ENCODE measurements at places on chromosomes 16 and 17.

DNA sequence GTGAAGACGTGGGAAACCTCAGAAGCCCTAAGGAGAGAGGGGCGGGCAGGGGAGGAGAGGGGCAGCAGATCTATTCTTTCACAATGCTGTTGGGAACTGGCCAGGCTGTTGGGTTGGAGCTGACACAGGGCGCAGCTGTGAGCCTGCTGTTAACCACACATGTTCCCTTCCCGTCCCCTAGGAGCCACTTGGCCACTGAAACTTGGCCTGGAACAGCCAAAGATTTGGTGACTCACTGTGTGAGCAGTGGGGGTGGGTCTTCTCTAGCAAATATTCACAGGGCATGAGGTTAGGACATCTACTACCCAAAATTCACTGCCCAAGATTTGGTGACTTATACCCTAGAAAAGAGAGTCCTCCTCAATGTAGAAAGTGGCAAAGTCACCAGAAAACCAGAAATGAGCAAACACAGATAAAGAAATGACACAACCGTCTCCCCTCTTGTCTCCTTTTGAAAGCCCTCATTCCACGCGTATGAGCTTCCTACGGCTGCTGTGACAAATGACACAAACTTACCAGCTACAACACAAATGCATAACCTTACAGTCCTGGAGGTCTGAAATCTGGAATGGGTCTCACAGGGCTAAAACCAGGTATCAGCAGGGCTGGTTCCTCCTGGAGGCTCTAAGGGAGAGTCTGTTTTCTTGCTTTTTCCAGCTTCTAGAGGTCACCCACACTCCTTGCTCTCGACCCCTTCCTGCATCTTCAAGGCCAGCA is 6.3 kb downstream of the TBC1D16 start:
- no peak for DNase-seq

DNA sequence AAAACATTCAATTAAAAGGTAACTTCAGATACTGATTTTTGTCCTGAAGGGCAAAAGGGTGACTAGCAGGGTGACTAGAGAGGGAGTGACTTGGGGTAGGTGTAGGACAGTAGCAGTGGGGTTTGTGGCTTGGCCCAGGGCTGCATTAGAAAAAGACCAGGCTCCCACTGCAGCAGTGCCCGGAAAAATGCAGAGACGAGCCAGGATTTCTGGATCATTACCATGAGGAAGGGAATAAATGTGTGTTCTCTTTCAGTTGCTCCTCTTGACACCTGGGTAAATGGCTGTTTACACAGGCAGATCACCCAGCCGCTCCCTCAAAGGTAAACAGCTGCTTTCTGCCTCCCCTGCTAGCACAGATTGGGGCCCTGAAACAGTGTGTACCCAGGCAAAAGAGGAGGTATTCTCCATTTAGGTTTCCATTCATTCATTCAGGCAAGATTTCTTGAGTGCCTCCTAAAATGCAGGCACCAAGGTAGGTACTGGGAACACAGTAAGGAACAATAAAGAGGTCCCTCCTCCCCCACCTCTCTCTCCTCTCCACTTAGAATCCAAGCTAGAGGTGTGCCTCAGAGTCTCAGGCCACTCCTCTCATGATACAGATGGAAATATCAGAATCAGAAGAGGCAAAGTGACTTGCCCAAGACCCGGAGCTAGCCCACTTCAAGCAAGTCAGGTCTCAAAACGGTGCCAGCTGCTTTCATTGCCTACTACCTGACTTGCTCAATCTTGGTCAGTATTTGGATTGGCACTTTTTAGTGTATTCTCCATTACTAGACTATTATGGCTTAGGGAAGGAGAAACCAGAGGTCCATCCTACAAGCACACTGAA is 15.2 kb upstream of the TOX3 start:
- no peak for DNase-seq

- DNase-seq = peak; percentile 44
Observed at GRCh38 chr17:80034791-80035686, 633 bp downstream of the TBC1D16 start.

DNA sequence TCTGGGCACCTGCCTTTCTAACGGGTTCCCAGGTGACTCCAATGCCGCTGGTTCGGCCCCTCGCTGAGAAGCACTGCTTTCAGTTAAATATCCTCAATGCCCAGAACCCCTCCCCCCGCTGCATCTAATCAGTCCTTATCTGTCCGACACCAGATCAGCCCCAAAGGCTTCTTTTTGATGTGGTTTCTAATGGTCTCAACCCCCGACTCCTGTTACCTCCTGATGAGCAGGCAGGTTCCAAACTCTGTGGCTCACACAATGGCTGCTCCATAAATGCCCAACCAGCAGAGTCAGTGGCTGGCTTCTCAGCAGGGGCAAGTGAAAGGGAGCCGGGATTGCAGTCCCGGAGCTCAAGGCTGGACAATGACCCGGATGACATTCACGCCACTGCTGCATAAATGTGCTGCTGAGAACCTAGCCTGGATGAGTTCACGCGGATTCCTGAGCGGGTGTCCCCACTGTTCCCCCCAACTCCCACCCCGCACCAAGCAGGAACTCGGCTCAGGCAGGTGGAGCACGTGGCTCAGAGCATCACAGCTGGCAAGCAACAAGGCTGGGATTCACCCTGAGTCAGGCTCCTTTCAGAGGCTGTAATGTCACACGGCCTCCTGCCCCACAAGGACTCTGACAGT is 1.0 kb upstream of the SLC38A8 start:
- no peak for DNase-seq

GRCh38 chr16:67943619-67944504 is at the start of gene LCAT:
Gene LCAT (minus strand): TSS chr16:67944120. CDS start chr16:67944101, 19 bp downstream.
- no peak for DNase-seq

DNA sequence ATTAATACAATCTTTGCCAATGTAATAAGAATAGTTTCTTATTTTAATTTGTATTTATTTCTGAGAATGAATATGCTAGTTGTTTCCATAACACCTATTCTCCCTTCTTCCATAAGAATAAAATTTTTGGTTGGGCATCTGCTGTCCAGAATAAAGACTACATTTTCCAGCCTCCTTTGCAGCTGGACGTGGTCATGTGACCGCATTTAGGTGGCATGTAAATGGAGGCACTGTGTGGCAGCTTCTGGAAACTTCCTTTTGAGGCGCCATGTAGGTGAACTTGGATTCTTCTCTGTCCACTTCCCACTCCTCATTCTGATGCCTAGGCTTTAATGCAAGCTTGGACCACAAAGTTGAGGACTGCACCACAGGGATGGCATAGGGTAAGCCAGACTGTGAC is 215.4 kb upstream of the AXIN2 start:
- no peak for DNase-seq

DNA sequence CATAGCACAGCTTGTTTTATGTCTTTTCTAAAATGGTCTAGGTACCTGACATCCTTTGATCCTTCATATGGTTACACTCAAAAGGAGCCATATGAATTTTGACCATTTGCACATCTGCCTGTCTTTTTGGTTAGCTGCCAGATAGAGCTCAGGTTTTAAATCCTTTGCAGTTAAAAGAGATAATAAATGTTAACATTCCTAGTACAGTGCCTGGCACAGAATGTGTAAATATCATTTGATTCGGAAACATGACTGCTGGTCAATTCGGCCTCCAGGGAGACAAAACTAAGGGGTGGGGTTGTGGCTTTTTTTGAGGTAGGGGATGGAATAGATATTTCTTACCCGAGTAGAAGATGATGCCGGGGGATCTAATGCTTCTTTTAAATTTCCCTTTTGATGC is 64.2 kb downstream of the FTO start:
- no peak for DNase-seq

GRCh38 chr17:16406742-16407674 is 8.4 kb upstream of the TRPV2 start:
- peak; percentile 73 for DNase-seq

DNA sequence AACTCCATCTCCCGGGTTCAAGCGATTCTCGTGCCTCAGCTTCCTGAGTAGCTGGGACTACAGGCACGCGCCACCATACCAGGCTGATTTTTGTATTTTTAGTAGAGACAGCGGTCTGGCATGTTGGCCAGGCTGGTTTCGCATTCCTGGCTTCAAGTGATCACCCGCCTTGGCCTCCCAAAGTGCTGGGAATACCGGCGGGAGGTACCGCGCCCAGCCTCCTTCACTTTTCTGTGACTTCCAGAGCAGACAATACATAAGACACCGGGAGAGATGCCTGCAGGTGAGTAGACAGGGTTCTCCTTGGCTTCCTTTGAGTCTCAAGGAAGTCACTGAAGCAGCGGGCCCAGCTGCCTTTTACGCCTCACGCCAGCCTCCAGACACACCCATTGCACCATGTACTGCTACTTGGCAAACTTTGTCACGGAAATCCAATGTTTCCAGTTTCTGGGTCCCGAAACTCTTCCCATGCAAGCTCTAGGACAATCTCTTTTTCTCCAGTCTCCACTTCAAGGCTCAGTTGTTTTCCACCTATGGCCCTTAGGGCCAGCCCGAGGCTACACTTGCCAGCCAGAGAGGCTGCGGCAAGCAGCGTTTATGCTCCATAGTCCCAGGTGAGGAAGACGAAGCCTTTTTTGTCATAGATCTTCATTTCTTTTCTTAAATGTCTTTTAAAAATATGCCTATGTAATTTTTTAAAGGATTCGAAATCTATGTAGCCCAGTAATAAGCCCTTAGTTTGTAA is 886 bp upstream of the OR1F1 start:
- no peak for DNase-seq

DNA sequence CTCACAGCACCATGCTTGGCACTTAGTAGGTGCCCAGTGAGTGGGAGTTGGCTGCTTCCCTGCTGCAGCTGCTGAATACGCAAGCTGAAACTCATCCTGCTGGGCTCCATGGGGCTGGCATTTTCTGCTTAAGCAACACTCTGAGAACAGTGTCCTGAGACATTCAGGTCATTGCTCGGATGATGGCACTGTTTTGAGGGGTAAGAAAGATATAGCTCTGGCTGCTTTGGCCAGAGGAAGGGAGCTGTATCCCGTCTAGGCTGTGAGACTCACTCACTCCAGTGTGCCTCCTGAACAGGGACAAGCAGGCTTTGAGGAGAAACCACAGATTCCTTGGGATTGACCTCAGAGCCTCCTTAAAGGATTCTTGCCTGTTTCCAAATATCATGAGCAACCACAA is 120.5 kb downstream of the CLEC16A start:
- DNase-seq = no peak

DNA sequence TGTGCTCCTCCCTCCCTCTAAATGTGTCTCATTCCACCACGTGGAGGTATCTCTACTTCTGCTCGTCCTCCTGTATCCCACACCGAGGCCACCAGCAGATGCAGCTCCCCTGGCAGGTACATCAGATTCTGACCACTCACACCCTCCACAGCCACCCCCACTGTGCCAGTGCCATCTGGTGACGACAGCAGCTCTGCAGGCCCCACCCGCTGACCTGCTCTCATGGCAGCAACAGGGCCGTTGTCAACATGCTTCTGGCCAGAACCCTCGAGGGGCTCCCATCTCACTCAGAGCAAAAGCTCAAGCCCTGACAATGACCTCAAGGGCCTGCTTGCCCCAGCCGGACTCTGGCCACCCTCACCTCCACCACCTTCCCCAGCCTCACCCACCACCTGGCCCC is 93.4 kb downstream of the AMFR start:
- DNase-seq = no peak

- no peak for DNase-seq
Observed at GRCh38 chr16:72012607-72013006, 4.1 kb downstream of the DHODH start.

- no peak for DNase-seq
Observed at GRCh38 chr17:42271779-42272035, 4.5 kb downstream of the STAT5B start.

GRCh38 chr16:67199011-67199807 is at the start of gene ELMO3:
Gene ELMO3 (plus strand): TSS chr16:67199131. CDS start chr16:67199327, 196 bp downstream.
- no peak for DNase-seq

DNA sequence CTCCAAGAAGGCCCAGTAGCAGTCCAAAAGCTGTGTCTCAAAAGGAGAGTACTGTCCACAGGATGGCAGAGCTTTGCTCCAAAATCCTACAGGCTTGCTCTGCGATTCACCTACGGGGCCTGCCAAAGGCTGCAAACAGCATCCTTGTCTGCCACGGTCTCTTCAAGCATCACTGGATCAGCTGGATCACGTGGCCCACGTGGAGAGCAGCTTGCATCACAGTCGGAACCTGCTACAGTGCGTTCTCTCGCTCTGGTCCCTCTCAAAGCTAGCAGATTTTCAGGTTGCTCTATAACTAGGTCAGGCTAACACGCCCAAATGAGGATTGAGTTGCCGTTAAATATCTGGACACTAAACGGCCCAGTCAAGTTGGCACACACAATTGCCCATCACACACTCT is 8.4 kb upstream of the TIMM22 start:
- no peak for DNase-seq

GRCh38 chr17:31448467-31449077 is 57.1 kb downstream of the RAB11FIP4 start:
- no peak for DNase-seq

DNA sequence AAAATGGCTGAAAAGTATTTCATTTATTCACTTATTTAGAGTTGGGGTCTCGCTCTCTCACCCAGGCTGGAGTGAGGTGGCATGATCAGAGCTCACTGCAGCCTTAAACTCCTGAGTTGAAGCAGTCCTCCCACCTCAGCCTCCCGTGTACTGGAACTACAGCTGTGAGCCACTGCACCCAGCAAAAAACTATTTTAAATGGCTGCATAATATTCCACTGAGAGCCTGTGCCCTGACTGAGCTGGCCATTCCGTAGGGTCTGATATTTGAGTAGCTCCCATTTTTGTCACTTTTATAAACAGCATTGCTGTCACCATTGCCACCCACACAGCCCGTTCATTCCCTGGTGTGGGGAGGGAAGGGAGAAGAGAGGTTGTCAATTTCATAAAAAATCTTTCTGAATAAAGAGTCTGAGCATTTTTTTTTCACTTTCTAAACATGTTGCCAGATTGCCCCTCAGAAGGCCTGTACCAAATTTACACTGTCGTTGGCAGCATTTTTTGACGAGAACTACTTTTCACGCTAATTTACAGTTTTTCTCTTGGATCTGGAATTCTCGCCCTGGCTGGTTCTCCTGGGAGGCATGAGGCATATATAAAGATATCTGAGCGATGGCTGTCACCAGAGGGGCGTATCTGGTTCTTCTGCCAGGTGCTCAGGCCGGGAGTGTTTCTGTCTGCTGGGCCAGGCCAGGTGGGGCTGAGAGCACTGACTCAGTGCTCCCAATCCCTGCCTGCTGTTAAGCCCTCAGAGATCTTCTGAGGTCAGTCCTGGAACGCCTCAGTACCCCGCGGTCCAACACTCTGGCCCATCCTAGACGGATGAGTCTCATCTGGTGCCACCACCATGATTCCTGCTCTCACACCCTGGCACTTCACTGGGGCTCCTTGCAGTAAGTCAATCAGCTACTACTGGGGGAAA is 7.2 kb upstream of the KIFC3 start:
- DNase-seq = no peak

GRCh38 chr16:5336941-5337340 is 239.3 kb upstream of the EEF2KMT start:
- no peak for DNase-seq

GRCh38 chr17:67549820-67550219 is 167.9 kb upstream of the NOL11 start:
- DNase-seq = no peak

All from GM10248 (cell line).